Left colon (tissue), 2 donors: ENCODE measurements at places on chromosomes 3 and 15. TPM values are rescaled to one million over a fixed set of nuclear protein-coding genes. Genes with fewer than 3 reads are reported as not detected.

GRCh38 chr15:34019369-34019990, 19.5 kb downstream of the AVEN start:
- no peak for DNase-seq

DNA sequence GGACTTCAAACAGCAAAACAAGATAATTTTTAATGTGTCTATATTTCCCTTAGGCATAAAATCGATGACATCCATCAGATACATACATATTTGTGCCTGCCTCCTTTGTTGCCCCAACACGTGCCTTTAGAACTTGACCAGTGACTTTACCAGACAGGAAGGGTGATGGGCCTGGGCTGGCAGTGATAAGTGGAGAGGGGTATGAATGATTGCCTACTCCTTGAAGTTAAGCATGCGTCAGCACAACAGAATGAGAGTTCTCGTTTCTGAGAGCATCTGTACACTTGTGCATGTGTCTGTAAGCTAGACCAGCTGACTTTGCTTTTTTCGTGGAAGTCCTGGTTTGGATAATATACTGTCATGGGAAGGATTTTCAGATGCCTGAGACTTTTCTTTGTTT, 54.9 kb upstream of the COL6A6 start:
- DNase-seq, result no peak

- DNase-seq, result no peak
These were observed 39.6 kb downstream of the LNP1 start for GRCh38 chr3:100440895-100441294.

The STRC gene
- total RNA-seq, result 0.67 TPM

GRCh38 chr3:100008081-100008698, 106.1 kb downstream of the FILIP1L start:
- no peak for DNase-seq

GRCh38 chr15:72116731-72117485, 1.0 kb downstream of the MYO9A start:
- DNase-seq, result peak; percentile 37

DNA sequence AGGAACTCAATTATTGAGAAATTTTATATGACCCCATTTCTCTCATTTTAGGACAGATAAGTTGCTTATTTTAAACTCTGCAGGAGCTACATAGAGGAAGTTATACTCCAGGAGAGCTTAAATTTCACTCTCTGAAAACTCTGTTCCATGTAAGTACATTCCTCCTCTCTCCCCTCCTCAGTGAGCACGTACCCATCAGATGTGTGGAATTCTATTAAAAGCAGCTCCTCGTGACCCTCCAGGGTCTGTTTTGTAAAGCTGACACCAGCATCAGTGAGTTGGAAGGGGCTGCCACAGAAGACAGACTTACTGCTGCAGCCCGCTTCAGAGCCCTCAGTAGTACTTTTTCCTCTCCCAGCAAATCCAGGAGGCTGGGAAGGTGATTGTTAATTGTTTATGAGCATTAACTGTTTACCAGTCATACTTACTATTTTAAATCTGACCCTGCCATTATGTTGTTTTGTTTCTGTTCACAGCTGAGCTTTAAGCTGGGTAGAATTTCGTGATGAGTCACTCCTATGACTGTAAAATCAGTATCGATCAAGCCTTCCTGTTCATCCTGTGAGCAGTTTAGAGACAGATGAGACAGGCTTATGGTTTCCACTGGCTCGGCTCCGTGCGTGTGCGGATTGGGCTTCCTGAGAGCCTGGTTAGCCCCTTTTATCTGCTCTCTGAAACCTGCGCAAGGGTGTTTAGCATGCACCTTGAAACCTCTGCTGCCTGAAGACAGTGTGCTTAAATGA, 20.4 kb downstream of the IGF1R start:
- DNase-seq, result no peak

DNA sequence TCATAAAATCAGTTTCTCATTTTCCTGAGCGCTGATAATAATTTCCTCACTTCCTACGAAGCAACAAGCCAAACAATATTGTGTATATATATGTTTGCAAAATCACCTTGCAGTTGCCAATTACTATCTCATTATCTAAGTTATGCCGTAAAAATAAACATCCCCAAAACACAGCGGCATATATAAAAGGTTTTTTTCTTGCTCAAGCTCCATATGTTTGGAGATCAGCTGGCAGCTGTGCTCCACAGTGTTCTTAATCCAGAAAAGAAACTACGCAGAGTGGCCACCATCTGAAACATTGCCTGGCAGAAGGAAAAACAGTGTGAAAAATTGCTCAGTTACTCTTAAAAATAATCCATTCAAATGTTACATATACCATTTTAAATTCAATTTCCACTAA, 951.4 kb downstream of the PLOD2 start:
- DNase-seq, result no peak

DNA sequence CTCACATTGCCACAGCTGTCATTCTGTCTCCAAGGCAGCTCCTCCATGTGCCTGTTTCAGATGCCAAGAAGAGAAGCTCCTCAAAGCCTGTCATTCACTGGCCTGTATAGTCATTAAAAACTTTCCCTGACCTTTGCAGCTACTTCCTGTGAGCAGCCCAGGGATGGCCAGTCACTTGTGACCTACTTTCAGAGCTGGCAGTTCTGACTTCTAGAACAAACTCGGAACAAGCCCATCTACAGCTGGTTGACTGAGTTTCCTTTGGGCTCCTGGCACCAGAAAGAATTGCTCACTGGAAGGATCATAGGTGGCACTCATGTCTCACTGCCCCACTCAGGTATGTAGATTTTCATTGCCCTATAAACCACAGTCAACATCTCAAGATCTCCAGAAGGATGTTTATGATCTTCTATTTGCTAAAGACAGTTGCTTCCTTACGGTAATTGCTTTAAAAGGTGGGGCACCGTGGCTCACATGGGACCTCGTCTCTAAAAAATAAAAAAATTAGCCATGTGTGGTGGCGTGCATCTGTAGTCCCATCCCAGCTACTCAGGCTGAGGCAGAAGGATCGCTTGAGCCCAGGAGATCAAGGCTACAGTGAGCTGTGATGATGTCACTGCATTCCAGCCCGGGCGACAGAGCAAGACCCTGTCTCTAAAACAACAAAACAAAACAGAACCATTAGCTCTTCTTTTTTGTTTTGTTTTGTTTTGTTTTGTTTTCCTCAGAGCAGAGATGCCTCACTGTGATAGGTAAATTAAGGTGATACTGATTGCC, 11.2 kb upstream of the ATP13A3 start:
- DNase-seq, result peak; percentile 34

The BFSP2 gene
- not detected for total RNA-seq

The B3GALNT1 gene
- 1.4 TPM for total RNA-seq

DNA sequence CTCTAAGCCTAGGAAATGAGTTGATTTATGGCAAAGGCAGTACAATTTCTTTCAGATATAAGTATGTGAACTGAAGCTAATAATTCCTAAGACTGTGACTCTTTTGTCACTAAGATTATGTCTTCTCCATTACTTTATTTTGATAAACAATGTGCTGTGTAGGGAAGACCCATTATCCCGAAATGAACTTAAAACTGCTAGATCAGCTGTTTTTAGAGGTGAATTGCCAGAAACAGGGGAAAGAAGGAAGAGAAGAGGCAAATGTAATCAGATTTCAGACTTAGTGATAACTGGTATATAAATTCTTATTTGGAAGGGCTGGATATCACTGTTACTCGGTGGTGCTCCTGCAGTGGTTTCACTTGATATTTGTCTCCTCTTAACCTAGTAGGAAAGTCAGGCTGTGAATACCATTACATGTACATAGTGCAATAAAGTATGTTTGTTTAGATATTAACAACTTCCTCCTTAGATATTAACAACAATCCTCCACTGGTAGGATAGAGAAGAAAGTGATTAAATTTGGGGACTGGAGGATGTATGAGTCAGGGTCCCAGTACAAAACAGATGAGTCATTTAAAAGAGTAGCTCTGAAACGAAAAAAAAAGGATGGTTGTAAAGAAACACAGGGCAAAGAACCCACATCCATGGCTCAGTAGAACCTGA, 338.5 kb upstream of the KCNH8 start:
- DNase-seq, result no peak

DNA sequence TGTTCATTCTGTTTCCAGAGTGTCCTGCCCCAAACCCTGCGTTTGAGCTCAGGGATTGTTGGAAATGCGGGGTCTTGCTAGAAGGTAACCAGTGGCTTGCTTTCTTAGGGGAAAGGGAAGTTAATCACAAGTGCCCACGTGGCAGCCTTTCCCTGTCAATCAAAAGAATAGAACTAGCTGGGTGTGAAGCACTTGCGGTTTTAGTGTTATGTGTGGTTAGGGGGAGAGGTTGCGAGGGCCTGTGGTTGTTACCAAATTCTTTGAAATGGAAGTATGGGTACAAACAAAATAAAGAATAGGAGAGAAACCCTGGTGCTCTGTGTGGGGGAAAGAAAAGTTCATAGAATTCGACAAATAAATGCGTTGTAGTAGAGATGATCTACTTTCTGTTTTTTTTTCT, 67.6 kb downstream of the FNDC3B start:
- peak; percentile 54 for DNase-seq

The SYNPR gene
- 0.15 TPM for total RNA-seq
